CD4-positive, alpha-beta T cell (primary cell): ENCODE measurements at places on chromosomes 3 and 15. TPM values are rescaled to one million over a fixed set of nuclear protein-coding genes. Genes with fewer than 3 reads are reported as not detected.
A peak's percentile ranks its signal among the peaks of the same experiment; 100 is the strongest.

The GP5 gene
- total RNA-seq: 3.3 TPM

- H3K4me3 ChIP-seq: no peak overlapping the region
- H3K4me1 ChIP-seq: no peaks in the 10 kb centered on the region
- DNase-seq: no peak
- H3K27me3 ChIP-seq: no peaks in the 10 kb centered on the region
These were observed 52.9 kb downstream of the ANP32A start for GRCh38 chr15:68767833-68768232.

The ZNF621 gene
- total RNA-seq: 8.6 TPM

The NT5DC2 gene
- total RNA-seq: 2.5 TPM

DNA sequence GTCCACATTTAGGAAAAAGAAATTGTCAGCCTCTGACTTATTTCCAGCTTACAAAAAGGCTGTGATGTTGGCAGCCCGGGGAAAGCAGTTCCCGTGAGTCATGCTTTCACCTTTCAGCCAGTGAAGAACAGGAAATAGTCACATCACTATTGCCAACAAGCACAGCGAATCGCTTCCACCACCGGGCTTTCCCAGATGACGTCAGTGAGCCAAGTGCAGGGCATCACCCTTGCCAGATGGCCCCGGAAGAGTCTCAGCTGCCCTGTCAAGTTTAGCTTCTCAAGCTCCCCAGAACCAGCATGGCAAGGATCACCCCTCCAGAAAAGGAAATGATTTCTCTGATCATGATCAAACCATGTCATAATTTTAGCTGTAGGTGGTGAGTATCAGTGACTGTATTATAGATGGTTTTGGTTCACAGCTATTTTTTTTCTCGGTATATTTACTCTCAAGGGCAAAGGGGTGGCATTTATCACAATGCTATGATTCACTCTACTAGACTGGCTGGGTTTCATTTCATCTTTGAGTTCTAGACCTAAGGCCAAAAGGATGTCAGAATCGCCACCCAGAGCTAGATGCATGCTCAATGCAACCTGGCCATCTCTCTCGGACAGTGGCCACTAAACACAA, 32.9 kb downstream of the B3GNT5 start:
- peaks cover 13% of the 10 kb centered on the region for H3K4me1 ChIP-seq
- H3K36me3 ChIP-seq: no peaks in the 10 kb centered on the region
- no peak overlapping the region for H3K4me3 ChIP-seq
- peak; percentile 98 for DNase-seq

The CFAP91 gene
- total RNA-seq: not detected

DNA sequence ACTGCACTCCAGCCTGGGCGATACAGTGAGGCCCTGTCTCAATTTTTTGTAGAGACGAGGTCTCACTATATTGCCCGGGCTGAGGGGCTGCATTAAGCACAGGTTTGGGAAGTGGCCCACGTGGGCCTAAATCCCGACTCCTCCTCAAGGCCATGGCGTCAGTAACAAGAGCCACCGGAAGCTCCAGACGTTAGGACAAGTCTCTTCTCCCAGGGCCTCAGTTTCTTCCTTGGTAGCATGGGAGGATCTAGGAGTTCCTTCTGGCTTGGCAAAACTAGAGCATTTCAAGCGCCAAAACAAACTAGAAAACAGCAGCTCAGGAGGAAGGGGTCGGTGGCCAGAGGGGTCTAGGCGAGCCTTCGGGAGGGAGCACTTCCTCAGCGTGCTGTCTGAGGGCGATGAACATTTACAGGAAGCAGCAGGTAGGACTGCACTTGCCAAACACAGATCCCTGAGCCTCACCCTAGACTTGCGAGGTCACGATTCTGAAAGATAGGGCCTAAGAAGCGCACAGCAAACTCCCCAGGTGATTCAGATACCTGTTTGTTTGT, 536 bp downstream of the SNAPC5 start:
- peak; percentile 43 for DNase-seq
- peak overlapping the region; percentile 85 for H3K4me3 ChIP-seq
- H3K4me1 ChIP-seq: peaks cover 28% of the 10 kb centered on the region
- peaks cover 80% of the 10 kb centered on the region for H3K36me3 ChIP-seq

- no peak for DNase-seq
- no peaks in the 10 kb centered on the region for H3K36me3 ChIP-seq
- H3K4me1 ChIP-seq: peaks cover 5% of the 10 kb centered on the region
- H3K4me3 ChIP-seq: no peak overlapping the region
- no peak overlapping the region for H3K27ac ChIP-seq
These were observed 55.2 kb downstream of the CMSS1 start for GRCh38 chr3:99872923-99873254.

The C3orf85 gene
- not detected for total RNA-seq

- H3K27ac ChIP-seq: peak overlapping the region; percentile 37
- H3K36me3 ChIP-seq: peaks cover 4% of the 10 kb centered on the region
- peak overlapping the region; percentile 99 for H3K4me3 ChIP-seq
These were observed 1.3 kb upstream of the TWF2 start for GRCh38 chr3:52240059-52240885.

DNA sequence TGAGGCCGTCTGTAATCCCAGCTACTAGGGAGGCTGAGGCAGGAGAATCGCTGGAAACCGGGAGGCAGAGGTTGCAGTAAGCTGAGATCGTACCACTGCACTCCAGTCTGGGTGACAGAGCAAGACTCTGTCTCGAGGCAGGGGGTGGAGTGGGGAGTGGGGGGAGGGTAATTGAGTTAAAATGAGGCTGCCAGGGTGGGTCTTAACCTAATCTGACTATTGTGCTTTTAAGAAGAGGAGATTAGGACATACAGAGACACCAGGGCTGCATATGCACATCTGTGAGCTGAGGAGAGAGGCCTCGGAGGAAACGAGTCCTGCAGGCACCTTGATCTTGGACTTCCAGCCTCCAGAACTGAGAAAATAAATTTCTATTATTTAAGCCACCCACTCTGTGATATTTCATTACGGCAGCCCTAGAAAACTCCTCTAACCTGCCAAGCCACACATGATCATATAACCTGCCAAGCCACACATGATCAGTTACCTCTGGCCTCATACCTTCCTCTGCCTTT, 197.0 kb downstream of the THSD4 start:
- H3K27ac ChIP-seq: no peak overlapping the region
- no peak overlapping the region for H3K4me3 ChIP-seq
- no peak for DNase-seq
- H3K27me3 ChIP-seq: no peaks in the 10 kb centered on the region
- H3K36me3 ChIP-seq: no peaks in the 10 kb centered on the region
- no peaks in the 10 kb centered on the region for H3K4me1 ChIP-seq

DNA sequence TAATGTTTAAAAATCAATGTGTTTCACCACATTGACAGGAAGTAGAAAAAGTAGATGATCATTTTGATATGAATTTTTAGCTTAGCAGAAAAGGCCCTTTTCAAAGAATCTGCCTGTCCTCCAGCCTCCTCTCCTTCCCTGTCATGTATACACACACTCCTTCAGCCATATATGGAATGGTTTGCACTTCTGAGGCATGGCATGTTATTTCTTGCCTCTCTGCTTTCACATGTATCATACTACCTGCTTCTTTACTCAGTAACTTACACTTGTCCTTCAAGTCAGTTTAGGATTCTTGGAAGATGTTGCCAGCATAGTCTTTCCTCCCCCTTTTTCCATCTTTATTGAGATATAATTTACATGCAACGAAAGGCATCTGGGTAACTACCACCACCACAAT, 79.0 kb downstream of the REC114 start:
- H3K36me3 ChIP-seq: no peaks in the 10 kb centered on the region
- H3K27me3 ChIP-seq: no peaks in the 10 kb centered on the region
- H3K4me3 ChIP-seq: no peak overlapping the region
- no peaks in the 10 kb centered on the region for H3K4me1 ChIP-seq
- no peak overlapping the region for H3K27ac ChIP-seq
- no peak for DNase-seq

- DNase-seq: no peak
- H3K27ac ChIP-seq: no peak overlapping the region
- H3K4me3 ChIP-seq: no peak overlapping the region
- H3K4me1 ChIP-seq: no peaks in the 10 kb centered on the region
- H3K36me3 ChIP-seq: no peaks in the 10 kb centered on the region
These were observed 180.6 kb downstream of the FMN1 start for GRCh38 chr15:33013827-33014445.

DNA sequence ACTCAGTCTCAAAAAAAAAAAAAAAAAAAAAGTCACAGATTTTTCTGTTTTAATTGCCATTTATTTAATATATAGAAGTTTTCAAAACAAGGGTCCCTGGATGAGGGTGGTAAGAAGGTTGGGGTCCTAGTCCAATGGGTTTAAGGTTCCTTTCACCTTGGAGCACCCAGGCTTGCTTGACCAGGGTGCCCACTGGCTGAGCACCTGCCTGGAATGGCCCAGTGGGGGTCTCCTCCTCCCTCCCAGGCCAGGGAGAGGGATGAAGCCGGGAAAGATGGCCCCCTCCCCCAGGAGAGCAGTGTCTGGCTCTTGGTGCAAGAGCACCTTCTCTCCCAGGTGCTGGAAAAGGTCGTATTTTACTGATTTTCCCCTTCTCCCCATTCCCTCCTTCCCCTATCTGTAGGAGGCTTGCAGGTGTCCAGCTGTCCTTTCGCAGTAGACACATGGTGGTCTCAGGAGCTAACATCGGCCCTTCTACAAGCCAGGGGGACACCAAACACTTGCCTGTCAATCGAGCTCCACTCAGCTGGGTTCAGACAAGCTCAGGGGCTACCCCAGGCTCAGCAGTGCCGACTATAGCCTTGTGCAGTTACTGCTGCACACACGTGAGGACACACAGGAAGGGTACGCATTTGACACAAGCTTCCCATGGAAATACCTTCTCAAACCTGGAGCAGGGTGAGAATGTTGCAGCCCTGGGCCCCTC, 112.3 kb upstream of the KLF13 start:
- no peak overlapping the region for H3K27ac ChIP-seq
- H3K27me3 ChIP-seq: no peaks in the 10 kb centered on the region
- H3K36me3 ChIP-seq: no peaks in the 10 kb centered on the region
- H3K4me3 ChIP-seq: no peak overlapping the region

The MYL3 gene
- total RNA-seq: not detected

The STT3B gene
- 111 TPM for total RNA-seq

DNA sequence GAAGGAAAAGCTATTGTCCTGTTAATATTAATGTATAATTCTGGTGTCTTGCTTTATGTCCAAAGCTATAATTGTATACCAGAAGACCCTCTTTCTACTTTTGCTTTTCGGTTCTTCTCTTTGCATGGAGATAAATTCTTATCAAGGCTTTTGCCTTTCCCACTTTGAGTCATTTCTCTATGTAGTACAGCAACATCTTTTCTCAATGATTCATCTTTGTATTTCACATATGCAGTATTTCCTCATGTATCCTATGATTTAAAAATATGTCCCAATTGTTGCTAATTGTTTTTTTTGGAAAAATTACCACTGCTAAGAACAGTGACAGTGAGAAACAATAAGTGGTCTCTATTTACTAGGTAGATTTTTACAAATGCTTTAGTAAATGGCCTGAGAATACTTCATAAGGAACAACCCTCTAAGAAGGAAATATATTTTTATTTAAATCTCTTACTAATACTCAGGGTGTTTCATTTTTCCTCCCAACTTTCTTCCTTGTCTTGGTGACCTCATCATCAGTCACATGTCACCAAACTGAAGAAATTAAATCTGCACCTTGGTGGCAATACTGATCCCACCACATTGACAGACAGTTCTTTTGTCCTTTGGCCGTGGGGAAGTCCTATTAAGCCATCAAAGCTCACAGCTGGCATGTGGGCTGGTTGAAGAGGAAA, 290.6 kb downstream of the SATB1 start:
- H3K4me3 ChIP-seq: no peak overlapping the region
- no peak overlapping the region for H3K27ac ChIP-seq
- DNase-seq: no peak
- no peaks in the 10 kb centered on the region for H3K36me3 ChIP-seq
- H3K4me1 ChIP-seq: no peaks in the 10 kb centered on the region
- H3K27me3 ChIP-seq: no peaks in the 10 kb centered on the region

GRCh38 chr3:48129921-48130320, 58.3 kb downstream of the CDC25A start:
- no peaks in the 10 kb centered on the region for H3K27me3 ChIP-seq
- no peak overlapping the region for H3K4me3 ChIP-seq
- DNase-seq: no peak
- no peak overlapping the region for H3K27ac ChIP-seq

The CHRD gene
- 0.22 TPM for total RNA-seq

DNA sequence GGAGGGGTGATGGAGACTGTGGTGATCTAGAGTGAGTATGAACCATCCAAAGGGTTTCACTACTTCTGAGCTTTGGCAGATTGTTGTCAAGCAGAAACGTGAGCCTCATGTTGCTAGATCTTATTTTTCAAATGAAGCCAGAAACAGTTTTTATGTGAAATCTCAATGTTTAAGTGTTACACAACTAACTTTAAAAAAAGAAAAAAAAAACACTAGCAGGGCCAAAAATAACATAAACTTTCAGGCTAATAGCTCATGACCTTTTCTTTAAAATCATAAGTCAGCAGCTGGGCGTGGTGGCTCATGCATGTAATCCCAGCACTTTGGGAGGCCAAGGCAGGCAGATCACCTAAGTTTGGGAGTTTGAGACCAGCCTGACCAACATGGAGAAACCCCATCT, 2.1 kb upstream of the HTR3D start:
- no peaks in the 10 kb centered on the region for H3K4me1 ChIP-seq
- DNase-seq: no peak
- H3K27me3 ChIP-seq: peaks cover 3% of the 10 kb centered on the region
- no peak overlapping the region for H3K27ac ChIP-seq
- no peaks in the 10 kb centered on the region for H3K36me3 ChIP-seq
- H3K4me3 ChIP-seq: no peak overlapping the region
